Kidney (tissue), 22 donors: ENCODE measurements at places on chromosomes 4 and X. TPM values are rescaled to one million over a fixed set of nuclear protein-coding genes. Genes with fewer than 3 reads are reported as not detected.
A peak's percentile ranks its signal among the peaks of the same experiment; 100 is the strongest.

DNA sequence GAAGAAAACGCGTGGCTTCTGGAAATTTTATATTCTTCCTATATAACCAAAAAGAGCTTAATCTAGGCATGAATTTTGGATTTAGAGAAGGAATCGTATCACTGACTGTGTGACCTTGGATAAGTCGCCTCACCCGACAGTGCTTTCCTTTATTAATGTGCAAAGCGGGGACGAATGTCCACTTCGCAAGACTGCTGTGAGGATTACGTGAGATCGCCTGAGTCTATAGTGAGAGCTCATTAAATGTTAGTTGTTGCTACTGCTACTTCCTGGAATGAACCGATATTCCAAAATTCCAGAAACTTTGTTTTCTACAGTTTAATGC, 448 bp upstream of the TBC1D8B start:
- H3K4me1 ChIP-seq: no peaks in the 10 kb centered on the region
- H3K27ac ChIP-seq: no peak overlapping the region
- no peaks in the 10 kb centered on the region for H3K36me3 ChIP-seq
- peaks cover 8% of the 10 kb centered on the region for H3K27me3 ChIP-seq
- H3K4me3 ChIP-seq: peak overlapping the region; percentile 82
- no peak for DNase-seq

LRIT3 gene
- total RNA-seq: 0.25 TPM

- H3K27ac ChIP-seq: no peak overlapping the region
- H3K4me1 ChIP-seq: no peaks in the 10 kb centered on the region
- no peaks in the 10 kb centered on the region for H3K36me3 ChIP-seq
- H3K27me3 ChIP-seq: no peaks in the 10 kb centered on the region
- DNase-seq: no peak
Observed at GRCh38 chr4:167578906-167579305, 344.6 kb upstream of the SPOCK3 start.

SPOCK3 gene
- total RNA-seq: 0.25 TPM

CCDC120 gene
- 13.7 TPM for total RNA-seq

DNA sequence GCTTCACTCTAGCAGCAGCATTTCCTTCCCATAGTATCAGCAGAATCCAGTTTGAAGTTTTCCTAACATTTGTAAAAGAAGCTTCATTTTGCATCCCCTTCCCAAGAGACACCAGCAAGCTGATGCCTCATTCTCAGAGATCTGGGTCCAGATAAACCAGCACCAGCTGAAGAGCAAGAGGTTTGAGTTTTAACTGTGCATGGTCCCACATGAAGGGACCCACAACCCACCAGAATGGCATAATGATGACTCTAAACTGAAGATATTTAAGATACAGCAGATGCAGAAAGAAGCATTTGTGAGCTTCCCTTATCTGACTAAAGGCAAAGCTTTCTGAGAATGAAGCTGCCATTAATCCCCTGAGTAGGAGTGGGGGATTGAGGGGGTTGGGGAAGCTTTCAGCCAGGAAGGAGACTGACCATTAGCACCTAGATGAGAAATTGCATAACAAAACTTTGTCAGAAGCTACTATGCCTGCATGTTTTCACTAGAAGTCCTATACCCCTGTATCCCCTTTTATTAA, 18.6 kb downstream of the NUDT6 start:
- no peaks in the 10 kb centered on the region for H3K4me1 ChIP-seq
- H3K27ac ChIP-seq: no peak overlapping the region
- no peak overlapping the region for H3K4me3 ChIP-seq

GRCh38 chr4:88045021-88045420, 37.6 kb downstream of the PKD2 start:
- H3K27me3 ChIP-seq: no peaks in the 10 kb centered on the region
- no peak overlapping the region for H3K27ac ChIP-seq
- no peak for DNase-seq
- H3K4me3 ChIP-seq: no peak overlapping the region
- H3K4me1 ChIP-seq: peaks cover 4% of the 10 kb centered on the region
- H3K36me3 ChIP-seq: peaks cover 48% of the 10 kb centered on the region

DNA sequence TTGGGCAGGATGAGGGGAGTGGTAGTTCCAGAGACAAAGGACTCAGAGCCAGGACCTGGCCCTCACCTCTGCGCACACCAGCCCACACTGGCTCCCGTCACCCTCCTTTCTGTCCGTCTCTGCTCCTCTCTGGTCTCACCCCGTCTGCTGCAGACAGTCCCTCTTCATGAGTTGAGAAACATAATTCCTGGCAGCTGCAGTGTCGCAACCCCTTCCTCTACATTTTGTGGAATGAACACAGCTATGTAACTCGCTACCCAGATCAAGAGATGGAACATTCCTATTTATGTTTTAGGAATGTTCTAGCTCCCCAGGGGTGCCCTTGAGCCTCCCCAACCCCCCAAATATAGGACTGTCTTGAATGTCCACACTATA, 59.3 kb downstream of the SHROOM2 start:
- H3K27me3 ChIP-seq: no peaks in the 10 kb centered on the region
- DNase-seq: no peak
- no peaks in the 10 kb centered on the region for H3K4me1 ChIP-seq
- no peaks in the 10 kb centered on the region for H3K36me3 ChIP-seq

- no peaks in the 10 kb centered on the region for H3K36me3 ChIP-seq
- no peak overlapping the region for H3K4me3 ChIP-seq
- DNase-seq: no peak
- peaks cover 3% of the 10 kb centered on the region for H3K4me1 ChIP-seq
Observed at GRCh38 chr4:181952478-181952877, 290.7 kb upstream of the TENM3 start.

DNA sequence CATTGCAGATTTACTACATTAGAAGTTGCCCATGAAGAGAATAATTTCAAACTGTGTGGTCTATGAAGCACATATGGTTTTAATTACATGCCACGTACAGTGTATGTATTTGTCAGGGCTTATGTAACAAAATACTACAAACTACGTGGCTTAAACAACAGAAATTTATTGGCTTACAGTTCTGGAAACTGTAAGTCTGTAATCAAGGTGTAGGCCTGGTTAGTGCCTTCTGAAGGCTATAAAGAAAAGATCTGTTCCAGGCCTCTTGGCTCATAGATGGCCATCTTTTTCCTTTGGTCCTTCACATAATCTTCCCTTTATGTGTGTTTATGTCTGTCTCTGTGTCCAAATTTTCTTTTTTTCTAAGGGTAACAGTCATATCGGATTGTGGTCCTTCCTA, 1160.2 kb downstream of the FAM133A start:
- no peaks in the 10 kb centered on the region for H3K4me1 ChIP-seq
- no peaks in the 10 kb centered on the region for H3K27me3 ChIP-seq
- H3K4me3 ChIP-seq: no peak overlapping the region
- H3K36me3 ChIP-seq: no peaks in the 10 kb centered on the region
- H3K27ac ChIP-seq: no peak overlapping the region

GRCh38 chr4:13626492-13627177, 890 bp downstream of the BOD1L1 start:
- H3K36me3 ChIP-seq: no peaks in the 10 kb centered on the region
- peaks cover 10% of the 10 kb centered on the region for H3K4me1 ChIP-seq
- no peaks in the 10 kb centered on the region for H3K27me3 ChIP-seq
- no peak for DNase-seq
- H3K4me3 ChIP-seq: peak overlapping the region; percentile 97

MGAT4D gene
- not detected for total RNA-seq

TACR3 gene
- not detected for total RNA-seq

- H3K27me3 ChIP-seq: no peaks in the 10 kb centered on the region
- H3K27ac ChIP-seq: no peak overlapping the region
- no peaks in the 10 kb centered on the region for H3K36me3 ChIP-seq
- DNase-seq: no peak
Observed at GRCh38 chr4:11152684-11153083, 276.0 kb downstream of the HS3ST1 start.

- no peaks in the 10 kb centered on the region for H3K27me3 ChIP-seq
- no peak overlapping the region for H3K27ac ChIP-seq
- H3K36me3 ChIP-seq: no peaks in the 10 kb centered on the region
- no peak for DNase-seq
Observed at GRCh38 chr4:47425628-47426027, 37.9 kb downstream of the COMMD8 start.
